ENCODE measurements at places on chromosomes 1 and 21.

DNA sequence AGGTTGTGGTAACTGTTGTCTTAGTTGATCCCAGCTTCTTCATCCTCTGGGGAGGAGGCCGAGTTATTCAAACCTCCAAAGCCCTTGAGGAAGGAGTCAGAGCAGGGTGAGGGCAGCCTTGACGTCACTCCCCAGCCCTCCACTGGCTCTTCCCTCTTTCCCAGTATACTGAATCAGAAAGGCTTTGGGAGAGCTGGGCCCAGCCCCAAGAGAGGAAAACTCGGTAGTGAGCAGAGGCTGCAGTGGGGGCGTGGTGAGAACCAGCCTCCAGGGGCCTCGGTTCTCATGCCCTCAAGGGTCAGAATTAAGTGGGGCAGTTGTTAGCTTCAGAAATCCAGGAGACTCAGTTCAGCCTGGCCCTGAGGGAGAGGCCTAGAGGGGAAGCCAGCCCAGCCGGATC lies 1.8 kb upstream of the GJA4 start:
- DNase-seq: no peak

DNA sequence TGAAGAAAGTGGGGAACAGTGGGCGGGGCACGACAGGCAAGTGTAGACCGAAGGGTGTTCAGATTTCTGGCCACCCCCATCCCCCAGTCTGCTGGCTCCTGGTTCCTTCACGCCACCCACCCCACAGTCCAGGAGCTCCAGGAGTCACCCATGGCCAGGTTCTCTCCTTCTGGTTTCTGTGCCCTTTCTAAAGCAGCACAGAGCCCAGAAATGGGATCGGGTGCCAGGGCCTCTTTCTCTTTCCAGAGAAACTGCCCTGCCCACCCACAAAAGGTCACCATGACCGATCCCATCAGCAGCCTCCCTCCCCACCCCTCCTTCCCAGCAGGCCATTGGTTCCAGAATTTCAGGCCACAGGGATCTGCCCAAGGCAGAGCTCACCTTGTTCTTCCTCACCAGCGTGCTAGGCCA lies 3.2 kb upstream of the CELSR2 start:
- DNase-seq: no peak

- no peak for DNase-seq
These were observed 24.0 kb upstream of the DDOST start for GRCh38 chr1:20685099-20685662.

GRCh38 chr1:173190101-173190936 lies 16.8 kb downstream of the TNFSF4 start:
- peak; percentile 92 for DNase-seq

DNA sequence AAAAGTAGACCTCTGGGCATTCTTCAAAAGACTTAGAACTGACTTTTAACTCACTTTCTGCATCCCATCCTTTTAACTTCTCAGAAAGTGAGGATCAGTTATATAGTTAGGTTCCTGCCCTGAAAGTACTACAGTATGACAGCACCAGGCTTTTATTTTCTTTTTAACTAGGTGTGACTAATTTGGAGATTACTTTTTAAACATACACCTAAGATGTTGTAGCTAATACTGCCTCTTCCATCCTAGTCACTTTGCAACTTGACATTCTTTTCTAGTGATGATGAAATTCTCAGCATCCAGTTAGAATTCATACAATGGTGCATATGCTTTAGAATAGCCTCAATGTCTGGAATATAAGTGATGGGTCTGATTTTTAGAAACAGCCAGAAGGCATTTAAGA lies 24.6 kb downstream of the RUNX1 start:
- no peak for DNase-seq

- DNase-seq: no peak
These were observed 590.6 kb downstream of the NUF2 start for GRCh38 chr1:163912170-163912884.

DNA sequence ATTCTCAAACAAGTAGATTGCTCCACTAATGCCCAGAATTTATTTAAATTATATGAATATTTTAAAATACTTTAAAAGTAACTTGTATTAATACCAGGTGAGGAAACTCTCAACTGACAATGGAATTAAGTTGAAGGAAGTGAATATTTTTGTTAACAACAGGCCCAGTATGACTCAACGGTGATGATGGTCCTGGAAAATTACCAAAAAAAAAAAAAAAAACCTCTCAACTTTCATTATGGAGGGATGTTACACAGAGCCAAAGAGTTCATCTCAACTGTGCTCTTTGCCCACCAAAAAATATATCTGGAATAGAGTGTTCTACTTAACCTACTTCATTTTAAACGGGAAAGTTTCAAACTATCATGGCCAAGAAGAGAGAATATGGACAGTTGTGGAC lies 28.3 kb downstream of the CFH start:
- DNase-seq: peak; percentile 76

DNA sequence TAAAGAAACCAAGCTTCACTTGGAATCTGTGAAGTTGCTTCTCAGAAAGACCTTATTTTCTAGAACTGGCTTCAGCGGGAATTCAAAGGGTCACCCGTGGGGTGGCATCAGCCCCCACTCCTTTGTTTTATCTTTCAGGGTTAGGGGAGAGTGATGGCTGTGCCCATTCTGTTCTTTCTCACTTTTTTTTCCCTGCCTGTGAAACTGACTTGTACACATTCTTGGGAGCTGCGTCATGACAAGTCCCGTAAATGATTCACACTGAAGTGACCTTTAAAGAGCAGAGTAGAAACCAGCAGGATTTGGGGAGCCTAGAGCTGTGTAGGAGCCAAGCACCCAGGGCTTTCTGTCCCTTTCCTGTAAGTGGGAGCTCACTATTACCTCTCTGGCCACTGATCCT lies 43.8 kb downstream of the SLC44A3 start:
- peak; percentile 82 for DNase-seq

DNA sequence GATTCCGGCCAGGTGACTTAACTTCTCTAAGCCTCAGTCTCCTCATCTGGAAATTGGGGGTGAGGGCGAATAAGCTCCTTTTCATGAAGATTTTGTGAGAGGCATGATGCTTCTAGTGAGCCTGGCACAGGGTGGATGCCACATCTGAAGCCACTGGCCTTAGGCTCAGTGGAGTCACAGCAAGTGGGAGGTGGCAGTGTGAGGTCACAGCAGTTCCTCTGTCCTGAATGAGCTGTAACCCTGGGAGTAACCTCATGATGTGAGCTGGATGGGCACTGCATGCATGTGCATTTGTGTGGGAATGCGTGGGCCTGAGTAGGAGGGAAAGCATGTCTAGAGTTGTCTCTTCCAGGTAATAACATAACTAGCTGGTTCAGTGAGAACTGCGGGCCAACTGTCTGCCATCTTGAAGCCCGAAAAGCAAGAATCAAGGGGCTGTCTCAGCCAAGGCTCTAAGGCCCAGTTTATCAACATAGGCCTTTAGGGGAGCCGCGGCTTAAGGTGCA lies 27.0 kb upstream of the HTR1D start:
- DNase-seq: no peak

DNA sequence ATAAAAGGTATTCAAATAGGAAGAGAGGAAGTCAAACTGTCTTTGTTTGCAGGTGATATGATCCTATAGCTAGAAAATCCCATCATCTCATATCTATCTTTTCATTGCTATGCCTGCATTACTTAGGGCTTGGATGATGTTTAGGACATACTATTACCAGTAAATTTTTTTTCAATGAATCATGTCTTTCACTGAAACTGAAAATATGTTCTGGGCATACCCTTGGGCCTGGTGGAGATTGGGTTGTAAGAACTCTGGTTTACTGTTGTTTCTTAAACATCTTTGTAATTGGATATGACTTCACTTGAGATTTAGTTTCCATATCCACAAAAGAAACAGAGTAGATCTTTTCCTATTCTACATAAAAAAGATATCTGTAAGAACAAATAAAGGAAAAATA lies 502.2 kb upstream of the PRMT6 start:
- no peak for DNase-seq

DNA sequence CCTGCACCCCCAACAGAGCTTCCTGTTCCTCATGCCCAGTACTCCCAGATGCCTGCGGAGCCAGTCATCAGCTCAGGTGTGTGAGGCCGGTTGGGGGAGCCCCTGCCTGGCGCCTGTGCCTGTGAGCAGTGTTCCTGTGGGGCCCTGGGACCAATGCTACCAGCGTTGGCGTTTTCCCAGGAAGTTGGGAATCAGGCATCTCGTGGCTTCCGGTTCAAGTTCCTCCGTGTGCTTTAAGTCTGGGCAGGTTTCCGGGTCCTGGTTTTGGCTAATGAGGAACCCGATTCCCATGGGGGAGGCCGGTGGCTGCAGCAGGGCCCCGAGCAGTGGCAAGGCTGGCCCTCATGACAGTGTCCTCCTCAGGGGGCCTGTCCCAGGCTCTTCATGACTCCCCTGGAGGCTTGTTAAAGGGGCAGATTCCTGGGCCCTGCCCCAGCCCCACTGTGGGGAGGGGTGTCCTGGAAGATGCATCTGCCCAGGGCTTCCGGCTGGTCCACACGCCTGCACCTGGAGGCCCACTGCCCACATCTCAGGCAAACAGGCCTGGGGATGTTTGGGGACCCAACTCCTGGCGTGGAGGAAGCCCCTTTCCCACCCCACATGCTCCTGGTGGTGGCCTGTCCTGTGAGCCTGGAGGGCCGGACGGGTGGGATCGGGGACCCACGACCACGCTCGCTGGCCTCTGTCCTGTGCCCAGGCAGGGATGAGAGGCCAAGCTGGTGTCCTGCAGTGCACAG lies 26.2 kb downstream of the TP73 start:
- no peak for DNase-seq

- no peak for DNase-seq
These were observed 78.4 kb downstream of the UCK2 start for GRCh38 chr1:165905853-165906252.

DNA sequence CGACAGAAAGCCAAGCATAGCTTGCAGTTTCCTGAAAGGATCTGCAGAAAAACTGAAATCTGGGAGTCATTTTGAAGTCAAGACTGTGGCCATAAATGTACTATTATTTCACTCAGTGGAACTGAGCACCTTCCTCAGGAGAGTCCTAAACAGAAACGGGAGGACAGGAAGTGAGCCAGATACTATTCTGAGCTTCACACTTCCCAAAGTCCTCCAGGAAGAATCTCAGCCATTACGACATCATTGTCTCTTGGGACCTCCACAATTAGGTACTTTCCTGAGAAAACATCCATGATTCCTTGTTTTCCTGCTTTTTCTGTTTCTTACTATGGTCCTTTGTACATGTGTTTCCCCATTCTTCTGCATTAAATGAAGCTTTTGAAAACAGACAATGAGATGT lies 299.2 kb upstream of the USP25 start:
- DNase-seq: no peak
